Fibroblast of mammary gland (primary cell): ENCODE measurements at places on chromosomes 7 and 10.

DNA sequence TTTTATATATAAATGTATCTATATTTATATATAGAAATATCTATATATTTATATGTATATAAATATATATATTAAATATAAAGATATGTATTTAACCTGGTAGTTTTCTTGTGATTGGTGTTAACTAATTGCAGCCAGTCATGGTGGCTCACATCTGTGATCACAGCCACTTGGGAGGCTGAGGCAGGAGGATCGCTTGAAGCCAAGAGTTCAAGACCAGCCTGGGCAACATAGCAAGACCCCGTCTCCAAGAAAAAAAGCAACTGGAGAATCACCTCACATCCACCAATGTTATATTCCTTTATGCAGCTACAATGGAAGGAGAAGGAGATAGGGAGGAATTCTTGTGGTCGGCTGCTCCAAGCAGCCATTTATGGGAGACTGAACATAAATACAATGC, 224.9 kb downstream of the BAMBI start:
- no peak for DNase-seq

DNA sequence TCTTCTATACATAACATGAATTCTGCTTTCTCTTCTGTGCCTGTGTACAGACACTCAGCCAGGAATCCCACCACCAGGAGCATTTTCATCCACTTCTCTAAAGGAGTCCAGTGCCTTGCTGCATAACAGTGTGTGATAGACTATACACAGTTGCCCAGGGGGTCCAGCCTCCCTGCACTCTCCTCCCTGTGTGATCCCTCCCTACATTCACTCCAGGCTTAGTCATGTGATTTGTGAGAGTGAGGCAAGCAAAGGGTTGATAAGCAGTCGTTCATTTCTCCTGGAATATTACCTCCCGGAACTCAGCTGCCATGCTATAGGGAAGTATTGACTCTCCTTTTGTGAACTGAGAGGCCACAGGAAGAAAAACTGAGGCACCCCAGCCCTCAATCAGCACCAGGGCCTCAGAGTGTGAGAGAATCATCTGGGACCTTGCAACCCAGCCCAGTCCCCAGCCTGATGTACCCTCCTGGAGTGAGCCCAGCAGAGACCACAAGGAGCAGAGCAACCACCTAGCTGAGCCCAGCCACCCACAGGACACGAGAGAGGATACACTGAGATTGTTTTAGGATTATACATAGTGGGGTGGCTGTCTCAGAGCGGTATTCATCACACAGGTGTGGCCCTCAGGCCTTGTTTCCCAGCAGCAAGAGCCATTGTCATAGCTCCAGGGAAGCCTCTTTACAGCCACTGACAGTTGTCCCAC, 45.0 kb upstream of the EEPD1 start:
- no peak for DNase-seq

DNA sequence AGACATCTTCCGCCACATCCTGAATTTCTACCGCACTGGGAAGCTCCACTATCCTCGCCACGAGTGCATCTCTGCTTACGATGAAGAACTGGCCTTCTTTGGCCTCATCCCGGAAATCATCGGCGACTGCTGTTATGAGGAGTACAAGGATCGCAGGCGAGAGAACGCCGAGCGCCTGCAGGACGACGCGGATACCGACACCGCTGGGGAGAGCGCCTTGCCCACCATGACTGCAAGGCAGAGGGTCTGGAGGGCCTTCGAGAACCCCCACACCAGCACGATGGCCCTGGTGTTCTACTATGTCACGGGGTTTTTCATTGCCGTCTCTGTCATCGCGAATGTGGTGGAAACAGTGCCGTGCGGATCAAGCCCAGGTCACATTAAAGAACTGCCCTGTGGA, 1.9 kb downstream of the KCND2 start:
- no peak for DNase-seq

DNA sequence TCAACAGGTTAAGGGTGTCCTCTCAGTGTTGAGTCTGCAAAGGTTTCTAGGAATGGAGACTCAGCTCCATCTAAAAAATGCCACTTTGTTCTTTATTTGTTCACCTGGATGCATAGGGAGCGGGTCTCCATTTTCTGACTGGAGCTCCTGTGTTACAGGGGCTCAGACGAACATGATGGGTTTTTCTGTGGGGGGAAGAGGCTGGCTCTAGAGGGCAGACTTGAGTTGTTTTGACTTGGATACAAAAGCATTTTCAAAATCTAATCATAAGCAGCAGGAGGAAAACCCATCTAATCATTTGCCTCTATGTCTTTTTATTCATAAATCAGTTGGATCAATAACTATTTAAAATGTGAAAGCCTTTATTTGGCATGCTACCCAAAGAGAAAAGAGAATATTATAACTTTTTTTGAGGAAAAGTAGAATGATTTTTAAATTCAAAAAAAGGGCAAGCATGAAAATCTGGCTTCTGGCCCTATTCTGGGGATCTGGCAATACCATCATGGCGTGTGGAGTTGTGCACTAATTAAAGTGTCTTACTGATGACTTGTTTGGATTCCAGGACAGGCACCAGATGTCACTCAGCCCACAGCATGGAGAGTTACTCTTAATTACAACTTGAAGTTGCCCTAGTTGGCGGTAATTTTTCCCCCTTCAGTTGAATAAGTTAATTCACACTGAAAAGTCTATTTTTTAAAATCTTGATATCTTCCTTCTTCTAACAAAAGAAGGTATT, 594.9 kb downstream of the REEP3 start:
- no peak for DNase-seq

DNA sequence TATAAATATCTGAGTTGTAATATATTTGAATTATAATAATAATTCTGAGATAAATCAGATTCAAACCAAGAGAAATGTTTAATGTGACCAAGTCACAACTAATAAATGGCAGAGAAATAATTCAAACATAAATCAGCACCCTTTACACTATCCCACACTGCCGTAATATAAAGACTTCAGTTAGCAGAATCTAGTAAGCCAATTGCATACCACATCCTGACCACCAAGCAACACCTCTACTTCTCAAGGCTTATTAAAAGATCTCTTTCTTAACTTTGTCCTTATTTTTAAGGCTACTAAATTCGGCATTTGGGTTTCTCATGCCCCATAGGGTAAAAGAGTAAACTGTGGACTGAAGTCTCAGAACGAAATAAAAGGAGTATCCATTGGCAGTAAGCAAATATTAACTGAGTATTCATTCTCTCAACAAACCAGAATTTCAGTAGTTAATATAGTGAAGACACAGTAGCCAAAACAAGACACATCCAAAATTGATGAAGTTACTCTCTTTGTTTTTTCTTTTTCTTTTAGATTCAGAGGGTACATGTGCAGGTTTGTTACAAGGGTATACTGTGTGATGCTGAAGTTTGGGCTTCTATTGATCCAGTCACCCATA, 14.8 kb downstream of the ACBD5 start:
- DNase-seq: no peak

GRCh38 chr10:9709849-9710248, 1307.8 kb upstream of the CELF2 start:
- DNase-seq: no peak

DNA sequence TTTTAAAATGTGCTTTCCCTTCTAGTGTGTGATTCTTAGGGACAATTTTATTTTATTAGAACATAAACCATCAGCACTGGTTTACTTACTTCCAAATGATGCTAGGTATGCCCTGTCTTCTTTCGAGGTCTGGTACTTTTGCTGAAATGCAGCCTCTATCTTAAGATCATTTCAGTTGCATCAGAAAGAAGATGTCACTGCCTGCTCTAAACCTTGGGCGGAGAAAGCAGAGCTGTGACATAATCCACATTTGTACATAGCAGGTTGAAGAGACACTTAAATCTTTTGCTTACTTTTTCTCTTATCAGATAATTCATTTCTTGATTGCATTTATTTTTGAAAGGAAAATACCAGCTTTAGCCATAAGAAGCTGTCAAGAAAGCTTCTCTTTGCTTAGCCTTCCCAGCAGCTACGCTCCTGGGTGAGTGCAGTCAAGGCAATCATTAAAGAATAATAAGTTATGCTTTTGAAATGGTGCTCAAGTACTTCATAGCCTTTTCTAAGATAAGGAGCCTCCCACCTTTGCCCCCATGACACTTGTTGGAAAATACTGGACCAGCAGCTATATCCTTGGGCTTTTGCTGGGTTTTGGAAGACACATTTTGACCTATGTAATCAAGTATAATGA, 108.4 kb upstream of the SAMD8 start:
- no peak for DNase-seq

DNA sequence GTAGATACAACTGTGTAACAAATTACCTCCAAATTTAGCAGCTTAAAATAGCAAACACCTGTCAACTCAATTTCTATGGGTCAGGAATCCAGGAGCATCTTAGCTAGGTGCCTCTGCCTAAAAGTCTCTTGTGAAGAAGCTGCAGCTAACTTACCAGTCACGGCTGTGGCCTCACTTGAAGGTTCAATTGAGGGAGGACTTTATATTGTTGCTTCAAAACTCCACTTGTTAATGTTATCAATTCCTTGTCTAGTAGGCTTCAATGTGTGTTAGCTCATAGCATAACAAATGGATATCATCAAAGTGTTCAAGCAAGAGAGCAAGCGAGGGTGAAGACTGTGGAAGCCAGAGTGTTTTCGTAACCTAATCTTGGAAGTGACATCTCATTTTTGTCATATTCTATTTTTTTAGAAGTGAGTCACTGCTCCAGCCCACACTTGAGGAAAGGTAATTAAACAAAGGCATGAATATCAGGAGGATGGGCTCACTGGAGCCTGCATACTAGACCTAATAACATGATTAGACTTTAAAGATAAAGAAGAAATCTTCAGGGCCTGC, 172.9 kb downstream of the SPAG6 start:
- DNase-seq: no peak

- no peak for DNase-seq
These were observed 9.6 kb downstream of the CUL1 start for GRCh38 chr7:148708026-148708885.

DNA sequence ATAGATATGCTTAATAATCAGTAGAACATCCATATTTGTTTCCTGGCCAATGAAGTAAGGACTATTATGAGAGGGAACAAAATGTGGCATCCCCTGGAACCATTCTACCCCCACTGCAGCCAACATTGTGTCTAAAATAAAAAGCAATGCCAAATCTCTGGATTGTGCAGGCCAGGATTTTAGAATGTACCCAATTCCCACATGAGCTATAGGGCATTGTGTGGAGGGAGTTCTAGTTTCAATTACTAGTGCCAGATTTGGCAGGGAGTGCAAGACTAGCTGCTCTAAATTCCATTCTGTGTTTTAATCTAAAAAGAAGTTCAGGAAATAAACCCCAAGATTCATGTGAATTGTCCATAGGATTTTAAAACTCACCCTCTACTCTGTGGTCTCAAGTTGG, 112.3 kb downstream of the HGF start:
- DNase-seq: no peak

- DNase-seq: peak; percentile 27
These were observed 72.6 kb downstream of the ST7 start for GRCh38 chr7:117025891-117026290.

DNA sequence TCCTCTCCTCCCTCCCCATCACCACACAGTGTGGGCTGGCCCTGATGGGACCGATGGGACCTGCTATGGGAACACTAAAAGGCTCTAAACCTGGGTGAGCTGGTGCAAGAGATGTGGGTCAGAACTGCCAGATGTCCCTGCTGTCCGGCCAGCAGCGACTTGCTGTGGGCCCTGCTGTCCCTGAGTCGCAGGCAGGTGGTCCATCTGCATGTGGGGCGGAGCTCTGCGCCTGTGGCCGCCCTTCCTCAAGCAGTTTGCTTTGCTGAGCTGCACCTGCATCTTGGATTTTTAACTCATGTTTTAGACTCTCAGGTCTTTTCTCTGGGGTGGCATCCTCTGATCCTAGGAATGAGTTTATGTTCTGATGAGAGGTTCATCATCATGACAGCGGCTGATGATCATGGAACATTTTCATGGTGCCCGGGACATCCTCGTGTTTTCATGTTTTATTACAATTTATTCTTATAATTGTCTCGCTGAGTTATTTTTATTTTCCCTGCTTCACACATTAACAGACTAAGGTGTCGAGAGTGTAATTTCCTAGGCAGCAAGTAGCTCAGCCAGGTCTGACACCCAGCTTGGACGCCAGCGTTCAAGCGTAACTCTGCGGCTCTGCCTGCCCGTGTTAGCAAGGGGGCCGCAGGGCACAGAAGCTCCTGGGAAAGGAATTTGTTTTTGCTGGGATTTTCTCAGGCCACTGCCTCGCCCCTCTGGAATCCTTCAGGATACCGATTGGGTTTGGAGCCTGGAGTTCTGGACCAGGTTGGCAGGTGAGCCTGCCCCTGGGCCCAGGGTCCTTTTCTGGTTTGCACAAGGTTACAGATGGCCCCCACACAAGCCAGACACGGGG, 615.2 kb upstream of the FOXK1 start:
- DNase-seq: no peak

GRCh38 chr10:7412928-7413282, 2.1 kb upstream of the SFMBT2 start:
- no peak for DNase-seq

GRCh38 chr7:141928146-141928844, 12.1 kb downstream of the OR9A4 start:
- DNase-seq: no peak
